ENCODE measurements at places on chromosomes 4 and X.

GRCh38 chrX:20947411-20947912, 426.8 kb upstream of the CNKSR2 start:
- DNase-seq = no peak

- DNase-seq = no peak
These were observed 15.3 kb downstream of the SPACA5 start for GRCh38 chrX:48022100-48022499.

DNA sequence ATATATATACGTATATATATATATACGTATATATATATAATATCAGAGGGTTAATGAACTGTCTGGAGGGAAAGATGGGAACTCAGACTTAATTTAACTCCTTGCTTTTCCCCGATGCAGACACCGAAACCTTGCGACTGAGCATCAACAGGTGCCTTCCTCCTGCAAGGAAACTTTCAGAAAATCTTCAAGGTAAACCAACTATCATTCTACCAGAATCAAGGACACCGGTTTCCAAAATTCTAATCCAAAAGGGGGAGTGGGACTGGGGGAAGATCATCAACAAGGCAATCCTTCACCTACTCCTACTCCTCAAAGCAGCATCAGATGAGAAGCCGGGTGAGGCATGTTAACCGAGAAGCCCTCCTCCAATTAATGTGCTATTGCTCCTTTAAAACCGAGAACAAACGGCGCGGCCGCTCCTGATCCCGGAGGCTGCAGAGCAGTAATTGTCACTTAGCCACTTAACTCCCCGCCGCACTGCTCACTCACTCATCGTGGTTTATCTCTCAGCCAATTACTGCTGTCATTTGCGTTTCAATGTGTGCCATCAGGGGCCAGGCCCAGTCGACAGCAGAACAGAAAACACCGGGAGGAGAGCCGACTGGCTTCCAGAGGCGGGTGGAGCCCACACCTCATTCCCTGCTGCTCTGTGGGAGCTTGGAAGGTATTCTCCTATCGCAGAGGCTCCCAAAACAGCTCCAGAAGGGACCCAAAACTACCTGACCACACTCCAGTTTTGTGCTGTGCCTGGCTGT, 61.7 kb downstream of the MAML3 start:
- DNase-seq = no peak

DNA sequence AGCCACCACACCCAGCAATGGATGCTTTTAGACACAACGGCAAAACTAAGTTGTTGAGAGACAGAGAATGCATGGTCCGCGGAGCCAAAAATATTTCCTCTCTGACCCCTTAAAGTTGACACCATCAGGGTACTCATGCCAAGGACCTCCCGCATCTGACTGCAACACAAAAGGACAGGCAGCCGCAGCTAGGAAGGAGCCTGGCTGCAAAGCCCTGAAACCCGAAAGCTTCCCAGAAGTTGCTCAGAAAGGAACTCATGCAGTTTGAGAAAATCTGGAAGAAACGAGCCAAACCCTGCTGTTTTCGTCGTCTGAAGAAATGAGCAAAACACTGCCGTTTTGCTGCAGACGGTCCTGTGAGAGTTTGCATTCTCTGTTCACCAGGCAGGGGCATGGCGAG, 16.5 kb downstream of the DHRSX start:
- no peak for DNase-seq

- DNase-seq = peak; percentile 10
These were observed 764 bp upstream of the MTHFD2L start for GRCh38 chr4:74157154-74157553.

- no peak for DNase-seq
These were observed 148.4 kb downstream of the STPG2 start for GRCh38 chr4:97994765-97995465.

DNA sequence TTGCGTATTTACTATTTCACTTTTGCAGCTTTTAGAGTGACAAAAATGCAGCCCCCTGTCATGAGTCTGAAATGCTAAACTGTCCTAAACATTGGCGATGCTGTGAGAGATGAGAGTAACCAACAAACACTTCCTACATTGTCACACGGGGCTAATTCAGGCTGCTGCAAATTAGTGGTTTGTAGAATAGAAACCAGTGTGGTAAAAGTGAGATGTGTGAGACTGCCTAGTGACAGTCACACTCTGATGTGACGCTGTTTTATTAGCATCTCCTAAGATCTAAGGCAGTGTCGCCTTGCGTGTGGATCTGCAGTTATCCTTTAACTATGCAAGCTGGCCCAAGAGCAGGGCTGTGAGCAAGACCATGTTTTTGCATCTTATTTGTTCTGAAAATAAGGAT, 800.2 kb upstream of the TENM3 start:
- DNase-seq = no peak

DNA sequence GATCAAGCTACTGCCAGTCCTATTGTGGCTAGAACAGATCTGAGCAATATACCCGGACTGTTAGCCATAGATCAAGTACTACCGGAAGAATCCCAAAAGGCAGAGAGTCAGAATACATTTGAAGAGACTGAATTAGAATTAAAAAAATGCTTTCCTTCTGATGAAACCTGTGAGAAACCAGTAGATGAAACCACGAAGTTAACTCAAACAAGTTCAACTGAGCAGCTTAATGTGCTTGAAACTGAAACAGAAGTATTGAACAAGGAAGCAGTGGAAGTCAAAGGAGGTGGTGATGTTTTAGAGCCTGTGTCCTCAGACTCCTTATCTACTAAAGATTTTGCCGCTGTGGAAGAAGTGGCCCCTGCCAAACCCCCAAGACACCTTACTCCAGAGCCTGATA, 46.8 kb downstream of the WDR44 start:
- no peak for DNase-seq

DNA sequence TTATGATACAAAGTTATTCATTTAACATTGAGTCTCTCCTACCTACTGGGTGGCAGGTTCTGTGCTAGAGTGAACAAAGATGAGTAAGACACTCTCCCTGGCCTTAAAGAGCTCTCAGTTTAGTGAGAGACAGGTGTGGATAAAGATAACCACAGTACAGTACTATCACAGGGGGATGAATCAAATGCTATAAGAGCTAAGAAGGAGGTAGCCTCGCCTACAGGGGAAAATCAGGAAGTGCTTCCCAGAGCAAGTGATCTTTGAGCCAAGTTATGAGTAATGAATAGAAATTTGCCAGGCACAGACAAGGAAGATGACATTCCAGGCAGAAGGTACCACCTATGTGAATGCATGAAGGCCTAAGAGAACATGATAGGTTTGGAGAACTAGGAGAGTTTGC, 3.4 kb upstream of the IGBP1 start:
- DNase-seq = no peak

DNA sequence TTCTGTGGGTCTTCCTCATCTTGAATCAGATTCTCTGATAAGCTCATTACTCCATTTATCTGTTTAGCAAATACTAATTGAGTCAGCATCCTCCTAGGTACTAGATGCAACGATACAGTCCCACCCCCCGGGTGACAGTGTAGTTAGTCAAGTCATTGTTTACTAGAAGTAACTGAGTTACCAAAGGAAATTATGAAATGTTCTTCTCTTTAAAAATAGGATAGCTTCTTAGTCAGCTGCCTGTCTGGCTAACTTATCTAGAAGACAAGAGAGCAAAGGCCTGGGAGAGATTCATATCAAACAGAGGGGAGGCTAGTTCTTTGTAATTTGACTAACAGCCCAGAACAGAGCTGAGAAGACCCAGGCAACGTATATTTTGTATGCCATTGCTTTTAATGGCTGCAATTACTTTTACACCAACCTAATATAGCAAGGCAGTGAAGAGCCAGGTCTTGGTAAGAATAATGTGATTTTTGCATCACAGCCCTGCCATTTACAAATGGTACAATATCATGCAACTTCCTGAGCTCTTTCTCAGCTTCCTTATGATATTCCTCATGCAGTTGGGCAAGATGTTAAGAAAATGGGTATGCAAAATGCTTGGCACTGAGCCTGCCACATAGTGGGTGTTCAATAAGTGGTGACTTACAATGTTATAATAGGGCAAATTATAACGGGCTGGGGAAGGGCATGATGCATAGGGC, 149.9 kb downstream of the CHIC2 start:
- peak; percentile 29 for DNase-seq

DNA sequence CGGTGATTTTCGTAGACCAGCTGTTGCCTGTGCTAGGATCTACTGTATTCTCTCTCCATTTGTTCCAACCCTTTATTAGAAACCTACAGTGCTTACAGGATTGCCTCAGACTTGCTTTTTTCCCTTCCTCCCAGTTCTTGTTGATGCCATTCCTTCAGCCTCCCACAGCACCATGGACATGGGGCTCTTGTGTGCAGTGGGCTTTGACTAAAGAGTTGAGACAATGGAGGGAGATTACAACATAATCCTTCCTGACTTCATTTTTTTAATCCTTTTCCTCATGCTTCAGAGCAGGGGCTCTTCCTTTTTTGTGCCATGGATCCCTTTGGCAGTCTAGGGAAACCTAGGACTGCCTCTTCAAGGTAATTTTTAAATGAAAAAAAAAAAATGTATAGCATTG, 92.1 kb downstream of the BMPR1B start:
- DNase-seq = peak; percentile 37

- no peak for DNase-seq
These were observed 88.2 kb downstream of the ADGRA3 start for GRCh38 chr4:22427675-22428074.

DNA sequence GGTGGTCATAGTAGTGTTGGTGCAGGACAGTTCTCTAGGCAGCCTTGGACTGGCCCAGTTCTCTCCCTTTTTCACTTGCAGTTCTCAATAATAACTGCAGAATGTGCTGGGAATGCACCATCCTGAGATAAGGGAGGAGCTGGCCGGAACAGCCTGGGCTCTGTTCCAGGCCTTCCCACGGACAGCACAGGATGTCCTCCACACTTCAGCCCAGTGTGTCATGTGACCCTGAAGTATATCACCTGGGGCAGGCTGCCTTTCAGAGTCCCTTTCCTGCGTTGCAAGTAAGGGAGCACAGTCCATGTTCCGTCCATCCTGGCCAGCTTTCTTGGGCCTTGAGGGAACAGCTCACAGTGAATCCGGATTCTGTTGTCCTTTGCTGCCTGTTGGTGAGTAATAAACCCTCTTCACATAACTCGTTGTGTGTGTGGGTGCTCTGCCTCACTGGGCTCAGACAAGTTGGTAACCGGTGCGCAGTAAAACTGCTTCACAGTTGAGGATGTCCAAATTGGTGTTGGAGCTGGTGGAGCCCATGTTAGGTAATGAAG, 32.3 kb upstream of the BBS12 start:
- peak; percentile 50 for DNase-seq

DNA sequence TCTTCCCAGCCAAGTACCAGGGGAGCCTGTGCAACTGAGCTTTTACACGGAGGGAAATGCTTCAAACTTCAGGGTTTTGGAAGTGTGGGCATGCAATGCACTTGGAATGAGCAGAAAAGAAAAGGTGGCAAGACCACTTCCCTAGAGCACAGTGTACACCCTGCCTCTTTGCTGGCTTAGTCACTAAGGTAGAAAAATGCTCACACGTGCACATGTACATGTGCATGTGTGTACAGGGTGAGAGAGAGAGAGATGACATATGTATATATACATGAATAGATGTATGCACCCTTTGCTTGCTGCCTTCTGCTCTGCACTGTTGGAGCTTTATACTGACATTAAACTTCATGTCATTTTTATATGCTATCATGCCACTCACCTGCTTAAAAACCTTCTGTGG, 7.9 kb upstream of the KLF3 start:
- no peak for DNase-seq

GRCh38 chrX:84729408-84729807, 227.2 kb upstream of the HDX start:
- DNase-seq = no peak

GRCh38 chr4:81204571-81204970, 10.5 kb downstream of the PRKG2 start:
- no peak for DNase-seq

- DNase-seq = no peak
These were observed 4.0 kb upstream of the SH3D19 start for GRCh38 chr4:151329217-151330007.

- DNase-seq = no peak
These were observed 92.8 kb downstream of the CBR4 start for GRCh38 chr4:168917138-168917779.

DNA sequence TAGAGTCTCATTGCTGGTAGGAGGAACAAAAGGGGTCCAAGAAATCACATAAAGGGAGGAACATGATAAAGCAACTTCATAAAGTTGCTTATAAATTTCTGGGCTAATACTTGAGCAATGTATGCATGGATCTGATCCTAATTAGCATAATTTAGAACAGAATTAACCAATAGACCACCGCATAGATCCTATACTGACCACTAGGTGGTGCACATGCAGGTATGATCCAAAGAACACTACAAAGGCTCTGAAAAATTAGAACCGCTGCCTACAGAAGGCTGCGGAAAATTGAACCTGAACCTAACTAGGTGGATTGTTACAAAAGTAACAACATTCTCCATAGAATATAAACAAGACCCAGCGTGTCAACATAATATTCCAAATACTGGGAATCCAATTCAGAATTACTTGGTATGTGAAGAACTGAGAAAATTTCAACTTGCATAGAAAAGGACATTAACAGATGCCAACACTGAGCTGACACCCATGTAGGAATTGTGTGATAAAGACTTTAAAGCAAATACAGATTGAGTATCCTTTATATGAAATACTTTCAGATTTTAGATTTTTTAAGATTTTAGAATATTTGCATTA, 23.3 kb downstream of the BRCC3 start:
- no peak for DNase-seq

DNA sequence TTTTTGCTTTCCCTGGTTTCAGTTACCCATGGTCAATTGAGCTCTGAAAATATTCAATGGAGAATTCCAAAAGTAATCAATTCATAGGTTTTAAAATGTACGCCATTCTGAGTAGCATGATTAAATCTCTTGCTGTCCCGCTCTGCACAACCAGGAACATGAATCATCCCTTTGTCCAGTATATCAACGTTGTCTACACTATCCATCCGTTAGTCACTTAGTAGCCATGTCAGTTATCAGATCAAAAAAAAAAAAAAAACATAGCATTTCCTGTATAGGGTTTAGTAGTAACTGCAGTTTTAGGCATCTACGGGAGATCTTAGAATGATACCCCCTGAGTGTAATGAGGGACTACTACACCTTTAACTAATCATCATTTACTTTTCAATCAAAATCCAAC, 15.1 kb downstream of the LAMP2 start:
- DNase-seq = no peak

DNA sequence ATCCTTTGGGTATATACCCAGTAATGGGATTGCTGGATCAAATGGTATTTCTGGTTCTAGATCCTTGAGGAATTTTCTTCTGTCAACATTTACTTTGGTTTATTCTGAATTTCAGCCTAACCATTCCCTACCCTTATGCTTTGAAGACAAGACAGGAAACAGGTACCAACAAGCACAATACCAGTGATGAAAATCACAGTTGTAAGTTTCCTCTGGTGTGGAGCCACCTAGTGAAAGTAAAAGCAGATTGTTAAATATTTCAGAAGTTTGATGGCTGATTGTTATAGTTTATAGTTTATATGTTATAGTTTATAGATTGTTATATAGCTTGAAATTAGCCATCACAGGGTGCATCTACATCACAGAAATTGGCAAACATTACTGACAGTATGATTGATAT, 104.5 kb upstream of the AGA start:
- no peak for DNase-seq

- no peak for DNase-seq
These were observed 46.7 kb downstream of the FSTL5 start for GRCh38 chr4:162117051-162117450.

Data from epithelial cell of proximal tubule (primary cell).